ENCODE measurements at places on chromosomes 7 and 10. TPM values are rescaled to one million over a fixed set of nuclear protein-coding genes. Genes with fewer than 3 reads are reported as not detected.
A peak's percentile ranks its signal among the peaks of the same experiment; 100 is the strongest.

PNPLA8 gene
- total RNA-seq = 62.5 TPM

PLPP4 gene
- not detected for total RNA-seq

SLC16A12 gene
- total RNA-seq = not detected

TECTB gene
- total RNA-seq = not detected

CYP2C9 gene
- not detected for total RNA-seq

EGR2 gene
- total RNA-seq = 7.5 TPM

CLRN3 gene
- not detected for total RNA-seq

GOLGA7B gene
- total RNA-seq = 14.1 TPM

LEP gene
- total RNA-seq = not detected

C10orf62 gene
- total RNA-seq = not detected

MAT1A gene
- not detected for total RNA-seq

ZNF804B gene
- not detected for total RNA-seq

UCN3 gene
- total RNA-seq = not detected

- no peak overlapping the region for H3K27ac ChIP-seq
- no peaks in the 10 kb centered on the region for H3K4me1 ChIP-seq
- H3K36me3 ChIP-seq = no peaks in the 10 kb centered on the region
- no peak for DNase-seq
Observed at GRCh38 chr10:101260764-101261481, 31.7 kb upstream of the LBX1 start.

- no peaks in the 10 kb centered on the region for H3K4me1 ChIP-seq
- no peaks in the 10 kb centered on the region for H3K36me3 ChIP-seq
- DNase-seq = no peak
- H3K4me3 ChIP-seq = no peak overlapping the region
- H3K27ac ChIP-seq = no peak overlapping the region
Observed at GRCh38 chr7:93053949-93054943, 63.5 kb downstream of the SAMD9 start.

GRCh38 chr10:46006219-46006618, 24.2 kb downstream of the NCOA4 start:
- H3K4me1 ChIP-seq = no peaks in the 10 kb centered on the region
- H3K27ac ChIP-seq = no peak overlapping the region
- no peaks in the 10 kb centered on the region for H3K27me3 ChIP-seq
- H3K4me3 ChIP-seq = no peak overlapping the region
- H3K36me3 ChIP-seq = peaks cover 98% of the 10 kb centered on the region

- H3K4me3 ChIP-seq = no peak overlapping the region
- no peak overlapping the region for H3K27ac ChIP-seq
- H3K4me1 ChIP-seq = no peaks in the 10 kb centered on the region
- no peak for DNase-seq
Observed at GRCh38 chr10:28281726-28282315, 21.0 kb downstream of the MPP7 start.

- DNase-seq = no peak
- no peaks in the 10 kb centered on the region for H3K36me3 ChIP-seq
- no peaks in the 10 kb centered on the region for H3K27me3 ChIP-seq
- H3K27ac ChIP-seq = no peak overlapping the region
- H3K4me1 ChIP-seq = no peaks in the 10 kb centered on the region
- H3K4me3 ChIP-seq = no peak overlapping the region
Observed at GRCh38 chr7:133887459-133887858, 239.7 kb upstream of the LRGUK start.

DNA sequence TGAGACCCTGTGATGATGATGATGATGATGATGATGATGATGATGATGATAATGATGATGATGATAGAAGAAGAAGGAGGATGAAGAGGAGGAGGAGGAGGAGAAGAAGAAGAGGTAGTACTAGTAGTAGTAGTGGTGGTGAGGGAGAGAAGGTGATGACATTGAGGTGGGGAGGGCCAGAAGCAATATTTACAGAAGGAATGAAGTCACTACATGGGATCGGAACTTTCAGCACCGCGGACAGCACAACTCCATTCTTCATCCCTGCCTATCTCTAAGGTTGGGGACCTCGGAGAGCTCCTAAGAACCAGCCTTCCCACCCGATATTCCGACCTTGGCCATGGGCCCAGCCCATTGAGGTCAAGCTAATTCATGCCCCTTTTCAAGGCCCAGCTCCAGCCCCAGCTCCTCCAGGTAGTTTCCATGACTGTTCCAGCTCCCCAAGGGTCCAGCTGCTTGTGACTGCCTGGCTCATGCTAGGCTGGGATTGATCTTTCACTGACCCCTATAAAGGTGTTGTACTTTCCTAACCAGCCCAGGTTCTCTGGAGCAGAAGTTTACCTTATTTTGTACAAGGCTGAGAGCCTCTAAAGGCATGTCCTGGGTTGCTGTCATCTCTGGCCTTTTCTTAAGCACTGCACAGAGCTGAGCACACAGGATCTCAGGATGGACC, 10.3 kb downstream of the CRHR2 start:
- DNase-seq = no peak
- H3K27me3 ChIP-seq = no peaks in the 10 kb centered on the region
- no peaks in the 10 kb centered on the region for H3K36me3 ChIP-seq
- no peak overlapping the region for H3K27ac ChIP-seq

- H3K27ac ChIP-seq = no peak overlapping the region
- H3K27me3 ChIP-seq = no peaks in the 10 kb centered on the region
- H3K4me1 ChIP-seq = no peaks in the 10 kb centered on the region
- H3K36me3 ChIP-seq = no peaks in the 10 kb centered on the region
- H3K4me3 ChIP-seq = no peak overlapping the region
Observed at GRCh38 chr7:158077934-158078910, 509.4 kb downstream of the PTPRN2 start.

GRCh38 chr10:11208908-11209829, 191.5 kb downstream of the CELF2 start:
- peaks cover 77% of the 10 kb centered on the region for H3K36me3 ChIP-seq
- H3K27me3 ChIP-seq = no peaks in the 10 kb centered on the region
- H3K4me3 ChIP-seq = peak overlapping the region; percentile 82
- H3K27ac ChIP-seq = peak overlapping the region; percentile 76
- no peak for DNase-seq
- peaks cover 97% of the 10 kb centered on the region for H3K4me1 ChIP-seq

GRCh38 chr10:122558452-122558851, 2.1 kb upstream of the DMBT1 start:
- H3K36me3 ChIP-seq = no peaks in the 10 kb centered on the region
- DNase-seq = no peak
- no peak overlapping the region for H3K4me3 ChIP-seq
- no peak overlapping the region for H3K27ac ChIP-seq

- no peak overlapping the region for H3K4me3 ChIP-seq
- peaks cover 14% of the 10 kb centered on the region for H3K27me3 ChIP-seq
- peaks cover 2% of the 10 kb centered on the region for H3K4me1 ChIP-seq
- no peak for DNase-seq
- H3K27ac ChIP-seq = no peak overlapping the region
- H3K36me3 ChIP-seq = no peaks in the 10 kb centered on the region
Observed at GRCh38 chr10:34808801-34809745, 6.0 kb downstream of the PARD3 start.

DNA sequence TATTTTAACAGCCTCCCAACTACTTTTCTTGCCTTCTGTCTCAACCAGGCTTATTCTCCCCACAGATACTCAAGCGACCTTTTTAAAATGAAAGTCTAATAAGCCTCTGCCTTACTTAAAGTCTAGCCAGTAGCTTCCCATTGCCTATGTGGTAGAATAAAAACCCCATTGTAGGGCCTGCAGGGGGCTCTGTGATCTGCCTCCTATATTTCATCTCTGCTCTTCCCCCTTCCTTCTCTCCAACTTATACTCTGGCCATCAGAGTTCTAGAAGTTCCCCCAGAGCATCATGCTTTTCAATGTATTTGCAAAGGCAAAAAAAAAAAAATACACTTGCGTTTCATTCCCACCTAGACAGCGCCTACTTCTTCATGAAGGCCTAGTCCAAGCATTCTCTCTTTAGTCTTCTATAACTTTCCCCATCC, 167.7 kb upstream of the ADO start:
- H3K36me3 ChIP-seq = no peaks in the 10 kb centered on the region
- peak overlapping the region; percentile 84 for H3K27ac ChIP-seq
- peaks cover 32% of the 10 kb centered on the region for H3K4me1 ChIP-seq
- H3K4me3 ChIP-seq = peak overlapping the region; percentile 91
- no peak for DNase-seq

DNA sequence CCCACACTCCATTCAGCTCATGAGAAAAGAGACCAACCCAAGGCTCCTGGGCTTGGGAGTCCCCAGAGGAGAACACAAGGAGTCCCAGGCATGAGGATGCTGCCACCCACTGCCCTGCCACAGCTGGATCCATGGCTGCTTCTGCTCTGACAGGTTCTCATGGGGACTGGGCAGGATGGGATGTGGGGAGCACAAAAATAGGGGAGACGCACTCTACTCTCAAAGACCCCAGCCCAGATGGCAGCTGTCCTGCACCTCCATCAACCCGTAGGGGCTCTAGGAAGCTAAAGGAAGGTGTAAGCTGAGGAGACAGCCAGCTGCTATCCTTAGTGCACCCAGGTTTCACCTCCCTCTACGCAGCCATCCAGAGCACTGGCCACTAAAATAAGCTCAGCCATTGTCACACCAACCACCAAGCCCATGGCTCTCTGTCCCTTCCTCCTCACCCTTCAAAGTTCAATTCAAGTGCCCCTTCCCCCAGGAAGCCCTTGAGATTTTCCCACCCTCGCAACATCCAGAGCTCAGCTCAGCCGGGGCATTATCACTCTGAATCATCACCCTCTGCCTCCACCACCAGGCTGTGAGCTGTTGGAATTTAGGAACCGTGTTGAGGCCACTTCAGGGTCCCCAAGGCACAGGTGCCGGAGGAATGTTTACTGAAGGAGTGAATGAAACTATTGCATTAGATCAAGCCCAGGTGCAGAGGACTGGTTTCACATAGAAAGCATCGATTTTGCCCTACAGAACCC, 142.1 kb downstream of the GRID1 start:
- no peaks in the 10 kb centered on the region for H3K4me1 ChIP-seq
- H3K4me3 ChIP-seq = no peak overlapping the region
- DNase-seq = no peak
- H3K27me3 ChIP-seq = no peaks in the 10 kb centered on the region

GRCh38 chr10:74977913-74978847, 133.3 kb upstream of the SAMD8 start:
- peak; percentile 2 for DNase-seq
- peaks cover 18% of the 10 kb centered on the region for H3K4me1 ChIP-seq
- peak overlapping the region; percentile 22 for H3K4me3 ChIP-seq
- H3K27me3 ChIP-seq = no peaks in the 10 kb centered on the region
- peaks cover 30% of the 10 kb centered on the region for H3K36me3 ChIP-seq

GRCh38 chr7:97027427-97028234, 3.0 kb upstream of the DLX5 start:
- no peak overlapping the region for H3K27ac ChIP-seq
- H3K4me1 ChIP-seq = peaks cover 9% of the 10 kb centered on the region
- DNase-seq = peak; percentile 69
- H3K4me3 ChIP-seq = peak overlapping the region; percentile 32
